NCI-H1048 (cell line): ENCODE measurements at places on chromosomes 2 and 18.

DNA sequence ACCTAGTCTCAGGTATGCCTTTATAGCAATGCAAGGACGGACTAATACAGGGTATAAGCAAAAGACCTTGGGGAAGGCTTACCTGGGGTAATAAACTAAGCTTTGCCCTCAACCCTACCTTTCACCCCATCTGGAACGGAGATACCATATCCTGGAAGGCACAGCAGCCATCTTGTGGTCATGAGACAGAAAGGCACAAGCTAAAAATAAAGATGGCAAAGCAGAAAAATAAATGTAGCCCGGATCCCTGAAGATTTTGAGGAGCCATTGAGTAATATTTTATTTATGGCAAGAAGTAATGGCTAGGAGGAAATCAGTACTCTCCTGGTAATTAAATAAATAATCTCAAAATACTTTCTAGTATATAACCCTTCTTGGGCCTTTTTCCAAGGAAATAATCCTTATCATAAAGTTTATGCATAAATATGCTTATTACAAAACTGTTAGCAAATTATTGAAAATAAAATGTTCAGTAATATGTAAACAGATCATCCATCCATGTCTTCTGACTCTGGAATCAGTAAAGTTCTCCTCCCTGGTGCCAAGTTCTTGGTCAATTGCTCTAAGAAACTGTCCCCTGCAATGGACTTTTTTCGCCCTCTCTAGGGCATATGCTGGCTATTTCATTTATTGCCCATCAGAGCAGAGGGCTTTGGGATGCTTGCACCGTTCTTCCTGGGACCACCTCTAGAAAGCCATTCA is 198.7 kb downstream of the SPP2 start:
- no peak for DNase-seq

GRCh38 chr18:22207021-22207758 is 37.8 kb downstream of the GATA6 start:
- no peak for DNase-seq

- no peak for DNase-seq
Observed at GRCh38 chr2:201890453-201890852, 84.1 kb downstream of the CDK15 start.

- no peak for DNase-seq
Observed at GRCh38 chr2:181563101-181563692, 93.7 kb downstream of the CERKL start.

DNA sequence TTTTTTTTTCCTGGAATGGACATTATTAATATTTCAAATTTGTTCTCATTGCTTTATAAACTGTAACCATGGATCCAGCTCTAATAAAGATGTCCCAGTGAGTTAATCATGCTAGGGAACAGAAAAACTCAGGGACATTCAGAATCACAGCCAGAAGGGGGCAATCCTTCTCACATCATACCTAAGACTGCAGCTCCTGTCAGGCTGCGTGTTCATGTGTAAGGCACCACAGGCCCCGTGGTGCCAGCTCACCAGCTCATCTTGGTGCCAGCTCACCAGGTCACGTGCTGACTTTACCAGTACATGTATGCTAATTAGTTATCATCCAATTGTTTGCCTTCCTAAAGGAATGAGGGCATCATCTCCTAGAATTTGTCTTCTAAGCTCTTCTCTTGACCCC is 84.7 kb upstream of the NEDD4L start:
- DNase-seq: no peak

- no peak for DNase-seq
Observed at GRCh38 chr2:99656994-99657393, 167.2 kb upstream of the REV1 start.

GRCh38 chr2:130726614-130727180 is 2.2 kb upstream of the GPR148 start:
- DNase-seq: no peak

DNA sequence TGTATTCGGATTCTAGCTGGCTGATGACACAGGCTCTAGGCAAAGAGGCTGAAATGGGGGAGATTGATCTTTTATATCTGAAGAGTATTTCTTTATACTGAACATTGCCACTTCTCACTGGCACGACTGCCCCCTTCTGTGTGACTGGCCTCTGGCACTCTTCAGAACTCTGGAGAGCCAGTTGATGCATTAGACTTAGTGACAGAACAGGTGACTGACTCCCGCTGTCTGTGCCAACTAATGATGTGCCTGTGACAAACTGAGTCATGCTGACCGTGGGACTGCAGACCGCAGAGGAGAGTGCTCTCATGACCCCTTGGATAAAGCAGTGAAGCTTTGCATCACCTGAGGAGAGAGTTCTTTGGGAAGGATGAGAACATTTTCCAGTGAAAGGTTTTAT is 14.4 kb downstream of the MGAT5 start:
- DNase-seq: no peak

- peak; percentile 62 for DNase-seq
Observed at GRCh38 chr2:26970244-26970927, at the start of gene MAPRE3. Gene MAPRE3 (plus strand): TSS chr2:26970637. CDS start chr2:27022219, 51,582 bp downstream.

- DNase-seq: no peak
Observed at GRCh38 chr2:890214-890613, 60.4 kb upstream of the SNTG2 start.

DNA sequence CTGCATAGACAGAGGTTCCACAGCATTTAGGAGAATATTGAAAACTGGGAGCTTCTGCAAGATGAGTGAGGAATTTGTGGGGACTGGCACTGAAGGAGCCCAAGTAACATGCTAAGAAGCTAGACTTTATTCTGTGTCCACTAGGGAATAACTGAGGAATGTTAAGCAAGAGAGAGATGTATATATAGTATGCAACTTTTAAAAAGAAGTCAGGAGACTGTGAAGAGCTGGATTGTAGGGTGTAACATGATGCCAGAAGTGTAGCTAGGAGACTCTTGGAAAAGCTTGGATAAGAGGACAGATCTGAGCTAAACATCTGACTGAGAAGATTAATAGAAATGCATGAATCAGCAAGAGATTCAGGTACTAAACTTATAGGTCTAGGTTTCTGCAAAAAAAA is 270.6 kb upstream of the MMADHC start:
- no peak for DNase-seq

DNA sequence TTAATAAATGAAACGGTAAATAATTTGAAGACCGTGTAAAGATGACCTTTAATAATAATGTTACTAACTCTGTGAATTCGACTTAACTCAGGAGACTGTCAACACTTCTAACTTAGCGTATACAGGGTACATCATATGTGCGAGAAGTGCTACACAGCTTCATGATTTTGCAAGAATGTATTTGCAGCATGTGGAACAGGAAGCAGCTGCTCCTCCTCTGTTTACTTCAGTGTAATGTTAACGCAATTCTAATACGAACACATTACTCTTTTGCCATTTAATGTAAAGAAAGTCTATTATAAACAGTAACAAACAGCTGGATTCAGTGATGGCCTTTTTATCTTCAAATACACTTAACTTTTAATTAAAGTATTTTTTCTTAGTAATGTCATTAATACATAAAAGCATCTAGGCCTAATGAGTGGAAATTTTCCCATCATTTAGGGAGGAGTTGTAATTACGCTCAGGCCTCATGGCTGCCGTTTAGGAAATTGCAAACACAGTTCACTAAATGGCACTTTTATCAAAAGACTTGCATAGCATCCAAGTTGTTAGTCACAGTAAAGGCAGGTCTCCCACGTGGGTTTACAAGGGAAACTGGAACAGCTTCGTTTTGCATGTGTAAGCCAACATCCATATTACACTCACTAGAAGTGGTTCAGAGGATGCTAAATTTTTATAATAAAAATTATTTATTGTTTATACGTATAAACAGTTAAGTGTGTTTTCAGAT is 635.7 kb downstream of the FBXO15 start:
- no peak for DNase-seq

- DNase-seq: no peak
Observed at GRCh38 chr2:171383134-171383533, 50.7 kb downstream of the METTL8 start.

GRCh38 chr18:24982831-24983230 is 369.1 kb downstream of the ZNF521 start:
- DNase-seq: no peak

DNA sequence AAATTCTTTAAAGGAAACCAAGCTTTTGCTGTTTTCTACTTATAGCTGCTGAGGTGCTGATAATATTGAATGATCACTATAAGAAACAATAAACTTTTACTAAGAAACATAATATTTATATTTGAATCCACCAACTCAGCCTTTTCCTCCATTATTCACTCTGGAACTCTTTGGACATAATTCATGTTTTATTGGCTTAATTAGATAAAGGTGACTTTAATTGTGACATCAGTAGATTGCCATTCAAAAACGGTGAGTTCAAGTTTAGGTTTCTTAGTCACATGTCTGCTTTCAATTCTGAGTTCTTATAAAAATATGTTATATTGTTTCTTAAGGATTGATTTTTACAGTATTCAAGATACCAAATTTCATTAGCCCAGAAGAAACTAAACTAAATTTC is 24.0 kb downstream of the CCDC85A start:
- no peak for DNase-seq

DNA sequence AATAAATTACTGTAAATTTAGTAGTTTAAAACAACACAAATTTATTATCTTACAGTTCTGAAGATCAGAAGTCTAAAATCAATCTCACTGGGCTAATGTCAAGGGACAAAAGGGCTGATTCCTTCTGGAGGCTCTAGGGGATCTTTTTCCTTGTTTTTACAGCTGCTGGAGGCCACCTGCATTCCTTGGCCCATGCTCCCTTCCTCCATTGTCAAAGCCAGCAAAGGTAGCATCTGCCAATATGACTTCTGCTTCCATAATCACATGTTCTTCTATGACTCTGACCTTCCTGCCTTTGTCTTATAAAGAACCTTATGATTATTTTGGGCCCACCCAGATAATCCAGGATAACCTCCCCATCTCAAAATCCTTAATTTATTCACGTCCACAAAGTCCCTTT is 46.0 kb upstream of the FAM136A start:
- DNase-seq: no peak

DNA sequence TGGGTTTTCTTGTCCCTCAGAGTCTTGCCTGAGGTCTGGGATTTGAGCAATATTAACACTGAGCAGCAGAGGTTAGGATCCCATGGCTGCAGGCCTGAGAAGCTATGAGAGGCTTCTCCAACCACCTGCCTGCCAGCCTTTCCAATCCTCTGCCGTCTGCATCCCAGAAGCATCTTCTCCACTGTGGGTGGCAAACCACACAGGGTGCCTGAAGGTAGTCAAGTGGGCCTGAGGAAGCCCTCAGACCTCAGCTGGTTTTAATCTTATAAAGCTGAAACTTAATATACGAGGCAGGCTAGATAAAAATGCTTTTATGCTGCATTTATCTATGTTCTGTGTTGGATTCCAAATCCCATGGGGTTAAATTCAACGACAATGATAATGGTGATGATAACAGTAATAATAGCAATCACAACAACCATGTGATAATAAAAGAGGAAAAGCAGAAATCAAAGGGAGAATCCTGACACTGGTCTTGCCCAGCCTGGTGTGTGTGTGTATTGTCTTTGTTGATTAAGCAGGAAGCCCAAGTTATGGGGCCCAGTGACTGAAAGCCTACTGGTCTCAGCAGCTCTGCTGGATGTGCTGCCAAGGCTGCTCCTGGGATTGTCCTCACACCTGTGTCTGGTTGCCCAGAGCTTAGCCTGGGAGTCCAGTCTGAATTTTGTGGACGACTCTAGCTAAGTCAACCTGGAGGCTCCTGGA is 59.7 kb upstream of the LDAH start:
- DNase-seq: no peak

DNA sequence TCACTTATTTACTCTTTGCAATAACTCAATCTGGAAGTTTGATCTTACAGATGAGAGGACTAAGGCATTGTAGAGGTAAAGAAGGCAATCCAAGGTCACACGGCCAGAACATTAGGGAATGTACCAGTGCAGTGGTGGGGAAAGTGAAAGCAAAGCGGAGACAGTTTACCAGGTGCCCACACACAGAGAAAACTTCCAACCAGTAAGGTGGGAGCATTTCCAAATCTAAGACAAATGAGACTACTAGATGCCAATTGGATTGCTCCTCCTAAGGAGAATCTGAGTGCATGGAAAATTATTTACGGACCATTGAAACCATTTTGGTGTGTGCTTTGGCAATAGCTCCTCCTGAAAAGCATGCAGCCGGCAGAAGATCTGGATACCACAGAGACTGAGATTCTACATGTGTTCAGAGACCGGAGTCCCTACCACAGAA is 34.9 kb downstream of the SLC20A1 start:
- DNase-seq: no peak

- DNase-seq: no peak
Observed at GRCh38 chr18:27922780-27923179, 254.2 kb downstream of the CDH2 start.

- no peak for DNase-seq
Observed at GRCh38 chr2:235391921-235392615, 101.8 kb upstream of the AGAP1 start.

DNA sequence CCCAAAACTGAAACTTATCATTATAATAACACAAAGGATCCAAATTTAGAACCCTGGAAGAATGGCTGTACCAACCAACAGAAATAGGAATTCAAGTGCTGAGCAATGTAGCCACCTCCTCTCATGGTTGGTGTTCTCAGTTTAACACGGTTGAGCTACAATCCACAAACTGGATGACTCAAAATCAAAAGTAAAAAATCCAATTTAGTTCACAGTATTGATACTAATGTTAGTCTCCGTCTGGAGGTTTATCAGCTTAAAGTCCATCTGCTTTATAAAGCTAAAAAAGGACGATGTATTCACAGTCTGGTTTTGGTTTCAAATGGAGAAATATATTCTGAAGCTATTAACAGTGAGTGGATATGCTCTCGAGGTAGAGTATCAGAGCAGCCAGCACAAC is 40.5 kb downstream of the CNTNAP5 start:
- DNase-seq: no peak

GRCh38 chr2:150479075-150479915 is 8.2 kb downstream of the RND3 start:
- DNase-seq: no peak

DNA sequence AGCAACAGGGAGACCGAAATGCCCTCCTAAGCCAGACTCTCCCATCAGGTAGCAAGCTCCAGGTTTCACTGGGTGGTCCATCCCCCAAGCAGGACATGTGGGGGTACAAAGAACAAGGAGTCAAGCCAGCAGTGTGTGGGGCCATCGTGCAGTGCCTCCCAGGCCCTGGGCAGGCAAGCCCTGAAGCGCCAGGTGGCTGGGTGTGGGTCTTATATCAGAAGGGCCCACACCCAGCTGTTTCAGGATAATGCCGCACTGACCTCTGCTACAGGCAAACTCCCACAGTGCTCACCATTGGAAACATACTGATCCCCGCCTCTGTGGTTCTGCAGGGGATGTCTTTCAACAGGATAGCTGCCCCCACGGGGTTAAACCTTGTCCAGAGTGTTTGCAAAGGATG is 174.2 kb upstream of the SMAD2 start:
- no peak for DNase-seq

DNA sequence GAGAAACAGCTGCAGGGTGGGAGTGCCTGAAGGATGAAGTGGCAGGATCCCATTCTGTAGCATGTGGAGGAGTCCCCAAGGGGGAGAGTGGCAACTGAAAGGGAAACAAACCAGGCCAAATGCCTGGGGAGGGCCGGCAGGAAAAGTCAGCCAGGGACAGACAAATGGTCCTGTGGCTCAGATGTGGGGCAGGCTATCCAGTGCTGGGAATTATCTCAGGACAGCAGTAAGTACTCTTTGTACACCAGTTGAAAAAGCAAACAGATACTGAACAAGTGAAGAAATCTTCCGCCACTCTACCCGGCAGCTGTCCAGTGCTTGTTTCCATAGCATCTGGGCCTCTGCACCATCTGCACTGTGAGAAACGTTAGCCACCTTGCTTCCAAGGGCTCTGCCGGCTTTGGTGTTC is 408.9 kb downstream of the LRATD1 start:
- DNase-seq: no peak

GRCh38 chr2:145600811-145601210 is 1080.9 kb upstream of the ZEB2 start:
- no peak for DNase-seq
